ENCODE measurements at places on chromosomes 11 and 22.

GRCh38 chr11:47332303-47332711, 20.2 kb downstream of the MYBPC3 start:
- no peak for DNase-seq

- no peak for DNase-seq
Measured at GRCh38 chr11:133318221-133318620, 214.1 kb downstream of the OPCML start.

DNA sequence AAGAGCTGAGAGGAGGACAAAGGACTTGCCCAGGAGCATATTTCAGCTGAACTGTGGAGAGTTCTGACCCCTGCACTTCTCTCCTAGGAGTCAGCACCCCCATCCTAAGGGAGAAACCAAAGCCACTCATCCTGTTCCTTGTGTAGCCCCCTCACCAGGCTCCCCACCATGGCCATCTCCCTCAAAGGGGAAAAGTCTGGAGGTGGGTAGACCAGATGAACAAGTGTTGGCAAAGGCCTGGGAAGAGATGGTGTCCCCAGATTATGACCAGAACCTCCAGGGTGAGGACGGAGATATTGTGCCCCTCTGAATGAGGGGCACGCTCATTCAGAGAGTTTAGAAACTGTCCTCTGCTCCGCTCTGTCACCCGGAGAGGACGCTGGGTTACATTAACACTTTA, 880.0 kb downstream of the BRD1 start:
- DNase-seq: no peak

GRCh38 chr11:36953976-36954375, 355.9 kb upstream of the RAG2 start:
- DNase-seq: no peak

DNA sequence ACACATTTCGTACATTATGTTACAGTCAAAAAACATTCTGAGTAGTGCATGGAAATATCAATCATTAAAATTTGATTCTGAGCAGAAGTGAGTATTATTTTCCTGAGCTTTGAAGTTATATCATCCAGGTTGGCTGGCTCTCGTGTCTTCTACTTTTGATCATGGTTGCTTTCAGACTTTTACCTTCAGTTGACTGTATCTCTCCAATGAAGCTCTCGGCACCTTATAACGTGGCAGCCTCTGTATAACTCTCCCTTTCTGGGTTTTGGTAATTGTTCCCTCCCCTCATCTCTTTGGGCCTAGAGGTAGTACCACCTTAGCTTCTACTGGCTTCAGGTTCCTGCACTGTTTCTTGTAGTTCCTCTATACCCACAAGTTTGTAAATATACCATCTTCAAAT, 12.2 kb downstream of the SFI1 start:
- no peak for DNase-seq

DNA sequence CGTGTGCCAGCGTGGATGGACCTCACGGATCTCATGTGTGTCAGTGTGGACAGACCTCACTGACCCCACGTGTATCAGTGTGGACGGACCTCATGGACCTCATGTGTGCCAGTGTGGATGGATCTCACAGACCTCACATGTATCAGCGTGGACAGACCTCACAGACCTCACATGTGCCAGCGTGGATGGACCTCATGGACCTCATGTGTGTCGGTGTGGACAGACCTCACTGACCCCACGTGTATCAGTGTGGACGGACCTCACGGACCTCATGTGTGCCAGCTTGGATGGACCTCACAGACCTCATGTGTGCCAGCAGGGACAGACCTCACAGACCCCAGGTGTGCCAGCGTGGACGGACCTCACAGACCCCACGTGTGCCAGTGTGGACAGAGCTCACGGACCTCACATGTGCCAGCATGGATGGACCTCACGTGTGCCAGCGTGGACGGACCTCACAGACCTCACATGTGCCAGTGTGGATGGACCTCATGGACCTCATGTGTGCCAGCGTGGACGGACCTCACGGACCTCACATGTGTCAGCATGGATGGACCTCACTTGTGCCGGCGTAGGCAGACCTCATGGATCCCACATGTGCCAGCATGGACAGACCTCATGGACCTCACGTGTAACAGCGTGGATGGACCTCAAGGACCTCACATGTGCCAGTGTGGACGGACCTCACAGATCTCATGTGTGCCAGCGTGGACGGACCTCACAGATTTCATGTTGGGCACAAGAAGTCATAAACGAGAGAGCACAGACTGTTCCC, 18.2 kb downstream of the TTLL8 start:
- DNase-seq: no peak

DNA sequence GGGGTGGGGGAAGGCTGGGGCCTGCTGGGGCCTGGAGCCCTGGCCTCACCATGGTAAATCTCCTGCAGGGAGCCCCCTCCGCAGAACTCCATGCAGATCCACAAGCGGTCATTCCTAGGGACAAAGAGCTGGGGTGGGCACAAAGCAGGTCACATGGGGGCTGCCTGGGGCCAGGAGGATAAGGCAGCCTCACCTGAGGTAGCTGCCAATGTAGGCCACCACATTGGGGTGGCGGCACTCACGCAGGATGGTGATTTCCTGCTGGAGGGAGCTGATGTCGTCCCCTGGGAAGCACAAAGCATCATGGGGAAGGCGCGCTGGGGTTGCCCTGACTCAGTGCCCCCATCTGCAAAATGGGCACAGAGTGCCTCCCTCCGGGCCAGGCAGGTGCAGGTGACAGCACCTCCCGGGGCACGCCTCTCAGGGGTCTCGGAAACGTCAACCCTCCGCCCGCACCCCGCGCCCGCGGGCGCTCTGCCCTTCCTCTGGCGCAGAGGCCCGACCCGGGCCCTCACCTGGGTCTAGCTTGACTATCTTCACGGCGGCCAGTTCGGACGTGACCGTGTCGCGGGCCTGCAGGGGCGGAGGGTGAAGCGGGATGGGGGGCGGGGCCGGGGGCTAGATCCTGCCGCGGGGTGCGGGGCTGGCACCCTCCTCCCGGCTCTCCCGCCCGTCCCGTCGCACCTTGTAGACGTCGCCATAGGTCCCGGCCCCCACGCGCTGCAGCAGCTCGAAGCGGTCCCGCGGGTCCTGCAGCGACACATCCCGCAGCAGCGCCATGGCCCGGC, 450 bp downstream of the MAP4K2 start:
- DNase-seq: no peak

DNA sequence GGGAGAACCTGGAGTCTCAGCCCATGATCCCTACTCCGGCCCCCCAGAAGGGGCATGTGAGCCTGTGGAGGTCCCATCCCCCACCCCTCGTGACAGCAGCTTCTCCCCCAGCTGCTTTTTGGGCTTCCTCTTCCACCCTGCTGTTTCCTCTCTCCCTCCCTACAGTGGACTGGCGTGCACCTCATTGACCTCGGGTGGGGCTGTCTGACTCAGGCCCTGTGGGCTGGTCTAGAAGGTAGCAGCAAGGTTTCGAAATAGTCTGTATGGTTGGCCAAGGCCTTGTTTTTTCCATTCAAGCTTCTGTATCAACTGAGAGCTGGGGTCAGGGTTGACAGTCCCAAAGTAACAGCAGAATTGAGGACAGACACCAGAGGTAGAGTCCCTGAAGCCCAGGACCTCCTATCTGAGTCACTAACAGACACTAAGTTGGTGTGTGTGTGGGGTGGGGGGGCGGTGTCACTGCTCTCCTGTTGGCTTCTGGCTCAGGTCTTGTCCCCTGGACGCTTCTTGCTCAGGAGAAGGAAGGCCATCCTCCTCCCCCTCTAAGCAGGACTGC, 7.7 kb downstream of the SLC37A2 start:
- DNase-seq: no peak

GRCh38 chr11:90500922-90501568, 278.2 kb upstream of the CHORDC1 start:
- no peak for DNase-seq

GRCh38 chr11:131867457-131868257, 497.2 kb downstream of the NTM start:
- peak; percentile 81 for DNase-seq

GRCh38 chr11:111606986-111607385, 4.7 kb downstream of the SIK2 start:
- no peak for DNase-seq

- DNase-seq: no peak
Measured at GRCh38 chr22:19134176-19134831, 3.2 kb downstream of the TSSK2 start.

GRCh38 chr11:32213223-32213622, 122.3 kb downstream of the RCN1 start:
- DNase-seq: peak; percentile 23

DNA sequence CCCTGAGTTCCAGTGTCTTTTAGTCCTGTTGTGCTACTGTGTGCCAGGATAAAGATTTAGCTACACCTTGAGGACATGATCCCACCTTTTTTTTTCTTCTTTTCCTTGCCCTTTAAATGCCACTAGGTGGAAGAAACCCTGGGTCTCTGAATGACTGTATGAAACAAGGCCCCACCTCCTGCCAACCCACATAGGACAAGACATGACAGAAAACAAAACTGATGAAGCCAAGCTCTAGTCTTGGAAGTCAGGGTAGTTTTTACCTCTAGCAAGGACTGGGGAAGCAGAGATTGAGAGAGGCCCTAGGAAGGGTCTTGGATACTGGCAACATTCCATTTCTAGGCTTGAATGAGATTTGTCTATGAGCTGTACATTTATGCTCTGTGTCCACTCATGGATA, 410.7 kb downstream of the MIAT start:
- DNase-seq: no peak

GRCh38 chr11:14642873-14643696, 519 bp upstream of the PDE3B start:
- no peak for DNase-seq

DNA sequence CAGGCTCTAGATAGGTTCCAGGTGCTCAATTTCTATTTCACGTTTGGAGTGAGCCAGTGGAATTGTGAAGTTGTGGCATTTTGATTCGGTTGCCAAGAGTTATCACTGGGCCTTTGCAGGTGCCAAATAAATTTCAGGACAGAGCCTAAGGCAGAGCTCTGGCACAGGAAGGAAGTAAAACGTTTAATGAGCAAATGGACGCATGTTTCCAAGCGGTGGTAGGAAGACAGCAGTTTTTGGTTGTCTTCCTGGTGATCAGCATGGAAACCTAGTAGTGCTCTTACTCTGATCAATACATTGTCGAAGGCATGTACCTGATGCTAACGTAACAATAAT, 452 bp downstream of the BIRC3 start:
- DNase-seq: no peak
